NCI-H510A treated with DMSO at 0.1 percent for 48 hours (cell line): ENCODE measurements at places on chromosomes 16 and 17.

DNA sequence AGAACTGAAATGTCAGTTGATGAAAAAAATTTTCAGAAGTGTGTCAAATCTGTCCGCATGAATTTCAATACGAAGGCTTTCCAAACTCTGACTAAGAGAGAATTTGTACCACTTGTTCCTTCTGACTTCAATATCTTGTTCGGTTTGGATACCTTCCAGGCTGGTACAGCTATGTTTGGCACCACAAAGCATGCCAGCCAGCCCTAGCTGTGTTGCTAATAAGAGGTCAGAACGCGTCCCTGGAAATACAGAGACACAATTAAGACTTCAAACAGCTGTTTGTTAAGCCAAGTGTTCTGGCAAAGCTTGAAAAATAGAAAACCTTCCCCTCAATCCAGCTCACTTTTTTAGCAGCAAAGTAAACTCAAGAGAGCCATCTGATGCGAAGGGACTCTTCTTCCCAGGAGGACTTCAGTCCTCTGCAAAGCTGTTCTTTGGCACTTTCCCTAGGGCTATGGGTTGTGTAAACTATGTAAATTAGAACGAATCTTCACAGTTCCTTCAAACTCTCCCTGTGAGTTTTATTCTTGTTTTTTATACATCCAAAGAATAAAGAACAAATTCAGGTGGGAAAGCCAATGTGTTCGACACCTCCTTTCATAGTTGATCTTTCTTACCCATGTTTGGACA, 35.1 kb downstream of the GRB2 start:
- no peak for DNase-seq

- peak; percentile 88 for DNase-seq
These were observed 13.4 kb upstream of the SULT1A1 start for GRCh38 chr16:28623172-28623711.

- DNase-seq: no peak
These were observed 5.2 kb downstream of the ASGR1 start for GRCh38 chr17:7173687-7174602.

GRCh38 chr16:54847207-54847606, 83.5 kb upstream of the IRX5 start:
- DNase-seq: peak; percentile 6

DNA sequence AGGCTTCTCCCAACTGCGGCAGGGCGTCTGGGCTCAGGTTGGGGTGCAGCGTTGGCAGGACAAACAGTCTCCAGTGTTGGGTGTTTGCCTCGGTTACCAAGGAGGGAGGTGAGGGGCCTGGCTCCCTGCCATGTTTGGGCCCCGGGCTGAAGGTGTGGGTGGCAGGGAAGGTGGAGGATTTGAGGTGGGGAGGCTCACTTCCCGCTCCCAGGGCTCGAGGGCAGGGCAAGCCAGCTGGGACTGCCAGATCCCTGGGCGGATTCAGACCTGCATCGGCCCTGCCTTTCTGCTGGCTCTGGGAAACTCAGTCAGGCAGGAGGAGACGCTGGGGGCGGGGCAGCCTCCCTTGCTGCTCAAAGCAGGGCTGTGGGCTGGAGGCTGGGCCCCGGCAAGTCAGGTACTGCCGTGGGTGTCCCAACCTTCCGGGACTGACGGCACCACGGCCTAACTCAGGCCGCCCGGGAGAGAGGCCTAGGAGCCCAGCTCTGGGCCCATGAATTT, 31.3 kb upstream of the KRT17 start:
- peak; percentile 32 for DNase-seq

GRCh38 chr16:50567651-50568050, 19.5 kb downstream of the NKD1 start:
- DNase-seq: no peak
